Activated B cell treated with CpG ODN at 0.5 μM for 24 hours (primary cell): ENCODE measurements at places on chromosomes 6 and 20. TPM values are rescaled to one million over a fixed set of nuclear protein-coding genes. Genes with fewer than 3 reads are reported as not detected.

Gene KCNK5
- not detected in 2 replicates for total RNA-seq

Gene TGM3
- not detected in 2 replicates for total RNA-seq

Gene SOX12
- total RNA-seq, result 6.1 and 6.2 TPM in 2 replicates

Gene OPN5
- total RNA-seq, result not detected in 2 replicates

Gene FAM209B
- 1.4 and 1.5 TPM in 2 replicates for total RNA-seq

Gene HUS1B
- 1.3 and 2.7 TPM in 2 replicates for total RNA-seq

Gene SYCP2L
- 0.13 and 0.17 TPM in 2 replicates for total RNA-seq

Gene KIAA0408
- 0.34 and 0.80 TPM in 2 replicates for total RNA-seq

Gene NKX2-4
- not detected in 2 replicates for total RNA-seq

GRCh38 chr6:126107475-126108166, 121.3 kb downstream of the TRMT11 start:
- no peak for DNase-seq

GRCh38 chr20:51036226-51036625, 13.3 kb upstream of the KCNG1 start:
- DNase-seq, result no peak

GRCh38 chr6:149233056-149233715, 84.3 kb upstream of the TAB2 start:
- no peak for DNase-seq

DNA sequence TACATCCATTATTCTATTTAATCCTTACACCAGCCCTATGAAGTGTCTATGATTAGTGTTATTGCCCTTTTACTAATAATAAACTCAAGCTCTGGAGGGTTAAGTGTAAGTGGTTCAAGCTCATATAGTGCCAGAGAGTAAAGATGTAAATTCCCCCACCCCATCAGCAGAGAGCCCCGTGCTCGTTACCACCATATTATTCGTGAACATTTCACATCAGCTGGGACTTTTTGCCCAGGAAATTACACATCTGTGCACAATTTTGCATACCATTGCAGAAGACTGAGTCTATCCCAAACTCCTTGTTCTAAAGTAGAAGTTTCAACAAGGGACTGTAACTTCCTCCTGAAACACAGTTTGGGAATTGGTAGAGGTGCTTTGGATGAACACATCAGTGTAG, 220.1 kb downstream of the BCAS1 start:
- DNase-seq, result no peak

DNA sequence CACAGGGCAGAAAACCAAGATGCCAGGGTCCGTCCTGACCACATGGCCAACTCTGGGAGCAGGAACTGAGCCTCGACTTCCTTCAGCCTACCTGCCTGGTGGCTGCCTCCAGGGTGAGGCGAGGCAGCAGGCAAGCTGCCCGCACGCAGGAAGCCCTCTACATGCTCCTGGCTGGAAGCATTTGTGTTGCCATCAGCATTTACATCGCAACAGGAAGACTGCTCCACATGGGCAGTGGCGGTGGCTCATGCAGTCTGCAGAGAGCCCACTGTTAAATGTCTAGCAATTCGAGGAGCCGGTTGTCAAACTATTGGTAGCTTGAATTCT, 233.8 kb downstream of the SYNDIG1 start:
- no peak for DNase-seq

DNA sequence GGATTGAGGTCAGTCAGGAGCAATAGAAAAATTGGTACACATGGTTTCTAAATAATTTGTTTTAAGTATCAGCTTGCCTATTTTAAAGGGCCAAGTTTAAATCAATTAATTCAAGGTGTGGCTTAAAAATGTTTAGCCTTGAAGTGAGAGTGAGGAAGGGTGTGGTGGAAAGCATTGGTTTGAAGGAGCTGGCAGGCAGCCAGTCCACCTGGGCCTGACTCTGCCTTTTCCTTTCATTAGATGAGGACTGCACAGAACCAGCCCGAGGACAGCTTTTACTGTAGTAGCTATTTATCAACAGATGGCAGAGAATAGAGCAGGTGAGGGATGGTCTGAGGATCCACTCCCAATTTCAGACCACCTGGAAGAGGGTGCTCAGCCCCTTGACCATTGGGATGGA, 42.4 kb downstream of the DHX35 start:
- DNase-seq, result no peak

GRCh38 chr6:137217801-137218472, 1.2 kb downstream of the IFNGR1 start:
- no peak for DNase-seq

DNA sequence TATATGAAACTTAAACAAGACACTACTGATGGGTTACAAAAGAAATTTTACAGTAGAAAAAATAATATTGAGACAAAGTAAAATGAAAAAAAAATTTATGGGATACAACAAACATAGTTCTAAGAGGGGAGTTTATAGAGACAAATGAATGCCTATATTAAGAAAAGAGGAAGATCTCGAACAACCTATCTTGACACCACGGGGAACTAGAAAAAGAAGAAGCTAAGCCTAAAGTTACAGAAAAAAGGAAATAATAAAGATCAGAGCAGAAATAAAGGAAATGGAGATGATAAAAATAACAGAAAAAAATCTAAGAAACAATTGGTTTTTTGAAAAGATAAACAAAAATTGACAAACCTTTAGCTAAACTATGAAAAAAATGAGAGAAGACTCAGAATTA, 9.1 kb upstream of the ECHDC1 start:
- no peak for DNase-seq

GRCh38 chr20:415820-416322, 7.8 kb downstream of the RBCK1 start:
- DNase-seq, result no peak

GRCh38 chr20:14830466-14830865, 493.1 kb upstream of the FLRT3 start:
- no peak for DNase-seq

DNA sequence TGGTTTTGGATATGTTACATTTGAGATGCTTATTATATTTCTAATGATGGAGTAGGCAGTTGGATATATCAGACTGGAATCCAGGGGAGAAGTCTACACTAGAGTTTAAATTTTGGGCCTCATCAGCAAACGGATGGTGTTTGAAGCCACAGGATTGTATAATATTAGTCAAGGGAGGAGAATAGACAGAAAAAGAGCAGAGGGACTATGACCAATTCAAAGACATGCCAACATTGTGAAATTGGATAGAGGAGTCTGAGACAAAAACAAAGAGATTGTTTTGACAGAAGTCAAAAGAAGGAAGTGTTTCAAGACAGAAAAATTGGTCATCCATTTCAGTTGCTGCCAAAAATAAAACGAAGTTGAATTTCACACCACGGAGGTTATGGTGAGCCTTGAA, 66.5 kb downstream of the NOX3 start:
- DNase-seq, result no peak

- DNase-seq, result no peak
Measured at GRCh38 chr20:10802236-10802635, 128.4 kb upstream of the JAG1 start.

DNA sequence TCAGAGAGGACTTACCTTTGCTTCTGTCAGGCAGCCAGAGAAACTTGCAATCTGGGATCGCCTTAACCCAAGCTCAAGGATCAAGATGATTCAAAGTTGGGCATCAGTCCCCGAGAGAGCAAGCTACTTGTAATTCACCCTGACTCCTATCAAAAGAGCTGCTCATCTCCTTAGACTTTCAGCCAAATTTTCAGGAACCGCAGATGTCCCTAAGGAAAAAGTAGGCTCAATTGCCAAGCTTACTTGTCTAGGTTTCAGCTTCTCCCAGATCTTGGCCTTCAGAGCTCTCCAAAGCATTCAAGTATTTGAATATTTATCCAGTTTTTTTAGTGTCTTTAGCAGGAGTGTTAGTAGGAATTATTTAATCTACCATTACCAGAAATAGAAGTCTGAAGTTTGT, 434.1 kb upstream of the MMS22L start:
- no peak for DNase-seq

DNA sequence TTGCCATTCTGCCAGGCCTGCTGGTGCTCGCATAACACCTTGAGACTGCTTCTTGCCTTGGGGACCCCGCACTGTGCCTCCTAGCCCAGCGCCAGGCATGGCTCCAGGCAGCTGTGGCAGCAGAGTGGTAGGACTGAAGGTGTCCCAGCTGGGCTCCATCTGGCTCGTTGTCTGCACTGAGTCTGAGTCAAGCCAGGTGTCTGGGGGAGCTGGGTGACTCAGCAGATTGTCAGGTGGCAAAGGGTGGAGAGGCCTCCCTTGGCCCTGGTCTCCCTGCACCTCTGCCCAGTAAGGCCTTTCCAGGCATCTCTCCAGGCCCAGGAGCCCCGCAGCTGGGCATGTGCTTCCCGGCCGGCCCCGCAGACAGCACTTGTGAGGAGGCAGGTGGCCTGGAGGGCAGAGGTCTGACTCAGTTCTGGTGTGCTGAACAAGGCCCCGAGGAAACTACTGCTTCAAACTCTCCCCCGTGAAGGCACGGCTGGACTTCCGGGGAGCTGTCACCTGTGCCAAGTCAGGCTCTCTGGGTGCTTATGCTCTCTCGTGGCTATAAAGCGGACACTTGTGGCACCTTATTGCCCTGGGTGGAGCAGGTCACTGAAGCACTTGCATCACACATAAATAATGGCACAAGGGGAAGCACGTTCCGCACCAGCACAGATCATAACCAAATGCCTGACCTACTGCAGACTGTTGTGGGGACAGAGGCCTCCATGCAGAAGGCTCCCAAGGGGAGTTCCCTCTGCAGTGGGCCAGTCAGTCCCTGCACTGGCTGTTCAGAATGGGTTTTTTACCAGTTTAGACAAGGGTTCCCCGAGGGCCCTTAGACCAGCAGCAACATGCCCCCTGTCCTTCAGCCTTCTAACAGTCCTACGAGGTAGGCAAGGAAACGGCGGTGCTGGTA, 27.5 kb downstream of the FOXC1 start:
- no peak for DNase-seq

GRCh38 chr20:35992713-35993335, 24.4 kb downstream of the CNBD2 start:
- DNase-seq, result no peak

- no peak for DNase-seq
Measured at GRCh38 chr6:126696921-126697693, 357.2 kb downstream of the CENPW start.

DNA sequence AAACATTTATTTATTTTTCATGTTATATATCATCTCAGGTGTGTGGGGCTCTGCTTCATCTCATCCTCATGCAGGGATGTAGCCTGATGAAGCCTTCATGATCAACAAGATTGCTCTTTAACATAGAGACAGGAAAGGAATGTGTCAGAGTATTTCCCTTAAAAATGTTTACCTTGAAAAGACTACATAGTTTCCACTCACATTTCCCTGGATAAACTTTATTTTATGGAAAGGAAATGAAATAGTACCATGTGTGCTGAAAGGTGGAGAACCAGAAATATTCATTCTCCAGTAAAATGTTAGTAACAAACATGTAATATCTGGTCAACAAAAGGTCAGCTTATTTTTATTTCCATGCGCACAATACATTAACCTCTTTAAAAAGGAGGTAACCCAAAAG, 155.8 kb downstream of the GRM1 start:
- no peak for DNase-seq

GRCh38 chr20:38148328-38149102, 16.6 kb downstream of the TGM2 start:
- DNase-seq, result no peak

DNA sequence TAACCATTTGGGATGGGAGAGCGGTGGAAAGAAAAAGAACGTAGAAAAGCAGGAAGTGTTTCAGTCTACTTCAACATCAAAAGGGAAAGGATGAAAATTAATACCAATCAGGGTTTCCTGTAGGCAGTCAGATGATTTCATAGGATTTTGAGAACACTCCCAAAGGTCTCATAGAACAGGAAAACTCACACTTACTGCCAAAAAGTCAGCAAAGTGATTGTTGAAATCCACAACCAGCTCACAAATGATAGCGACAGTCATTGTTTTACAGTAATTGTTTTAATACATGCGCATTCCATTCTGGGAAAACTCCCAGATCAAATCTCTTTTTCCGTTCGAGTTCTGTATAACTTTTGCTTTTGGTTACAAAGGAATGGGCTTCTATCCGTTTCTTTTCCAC, 5.3 kb upstream of the CNKSR3 start:
- DNase-seq, result no peak

DNA sequence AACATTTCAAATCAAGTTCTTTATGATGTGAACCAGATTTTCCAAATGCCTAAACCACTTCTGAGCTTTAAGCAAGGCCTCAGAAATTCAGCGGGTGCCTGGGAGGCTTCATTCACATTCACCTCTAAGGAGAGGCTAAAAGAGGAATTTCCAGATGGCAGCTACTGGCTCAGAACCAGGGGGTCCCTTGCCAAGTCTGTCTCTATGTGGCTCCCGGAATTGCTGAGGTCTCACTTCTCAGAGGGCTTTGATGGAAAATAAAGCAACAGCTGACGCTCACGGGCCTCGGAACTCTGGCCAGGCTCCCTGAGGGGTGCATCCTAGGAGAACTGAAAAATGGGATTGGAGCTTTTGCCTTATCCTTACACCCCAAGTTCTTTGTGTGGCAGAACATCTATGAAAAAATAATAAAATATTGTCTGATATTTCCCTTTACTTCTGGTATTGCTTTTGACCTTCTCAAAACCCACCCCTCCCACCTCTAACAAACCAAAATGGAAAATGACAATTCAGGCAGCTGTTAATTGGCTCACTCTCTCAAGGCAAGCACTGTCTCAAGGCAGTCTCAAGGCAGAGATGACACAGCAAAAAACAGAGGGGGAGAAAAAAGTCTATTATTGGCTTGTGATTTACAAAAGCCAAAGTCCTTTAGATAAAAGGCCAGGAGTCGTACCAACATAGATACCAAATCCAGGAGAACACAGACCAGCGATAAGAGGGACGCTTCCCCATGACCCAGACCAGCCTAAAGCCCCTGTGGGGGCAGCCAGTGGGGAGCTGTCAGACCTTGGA, 21.8 kb upstream of the LRRN4 start:
- no peak for DNase-seq

DNA sequence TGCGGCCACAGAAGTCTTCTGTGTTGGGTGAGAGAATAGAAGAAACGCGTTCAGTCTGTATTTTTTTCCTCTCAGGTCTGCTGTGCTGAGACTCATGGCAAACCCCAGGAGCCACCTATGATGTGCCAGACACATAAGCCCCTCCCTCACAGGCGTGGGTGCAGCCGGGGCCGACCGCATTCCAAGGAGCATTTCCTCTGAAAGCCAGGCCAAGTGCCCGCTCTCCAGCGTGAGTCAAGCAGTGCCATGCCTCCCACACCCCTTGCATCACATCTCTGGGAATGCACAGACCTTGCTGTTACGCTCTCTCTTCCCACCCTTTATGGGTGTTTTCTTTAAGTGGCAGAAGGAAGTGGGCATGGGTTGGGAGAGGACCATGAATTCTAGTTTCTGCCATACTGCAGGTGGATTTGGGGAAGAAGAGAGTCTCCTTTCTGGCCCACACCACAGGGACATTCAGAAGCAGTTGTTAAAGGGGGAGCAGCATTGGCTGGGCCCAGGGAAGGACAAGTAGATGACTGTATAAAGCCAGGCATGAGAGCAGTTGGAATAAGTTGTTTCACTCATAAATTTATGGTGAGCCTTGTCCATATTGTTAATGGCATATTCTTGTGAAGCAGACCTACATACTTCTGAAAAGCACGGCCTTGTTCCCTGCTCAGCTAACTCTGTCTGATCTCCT, 37.1 kb upstream of the TFAP2A start:
- no peak for DNase-seq

GRCh38 chr6:166112580-166112979, 55.1 kb downstream of the TBXT start:
- no peak for DNase-seq
